ENCODE measurements at places on chromosomes 7 and 10. TPM values are rescaled to one million over a fixed set of nuclear protein-coding genes. Genes with fewer than 3 reads are reported as not detected.

Gene C10orf105
- total RNA-seq, result not detected

DNA sequence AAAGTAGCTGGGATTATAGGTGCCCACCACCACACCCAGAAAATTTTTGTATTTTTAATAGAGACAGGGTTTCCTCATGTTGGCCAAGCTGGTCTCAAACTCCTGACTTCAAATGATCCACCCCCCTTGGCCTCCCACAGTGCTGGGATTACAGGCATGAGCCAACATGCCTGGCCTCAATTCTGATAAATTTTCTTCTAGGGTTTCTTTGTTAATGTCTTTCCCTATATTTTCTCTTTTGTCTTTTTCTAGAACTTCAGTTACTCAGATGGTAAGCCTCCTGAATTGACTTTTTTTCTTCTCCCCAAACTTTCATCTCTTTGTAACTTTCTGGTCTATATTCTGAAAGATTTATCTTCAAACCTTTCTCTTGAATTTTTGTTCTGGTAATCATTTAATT, 12.7 kb upstream of the SMURF1 start:
- ATAC-seq, result no peak

DNA sequence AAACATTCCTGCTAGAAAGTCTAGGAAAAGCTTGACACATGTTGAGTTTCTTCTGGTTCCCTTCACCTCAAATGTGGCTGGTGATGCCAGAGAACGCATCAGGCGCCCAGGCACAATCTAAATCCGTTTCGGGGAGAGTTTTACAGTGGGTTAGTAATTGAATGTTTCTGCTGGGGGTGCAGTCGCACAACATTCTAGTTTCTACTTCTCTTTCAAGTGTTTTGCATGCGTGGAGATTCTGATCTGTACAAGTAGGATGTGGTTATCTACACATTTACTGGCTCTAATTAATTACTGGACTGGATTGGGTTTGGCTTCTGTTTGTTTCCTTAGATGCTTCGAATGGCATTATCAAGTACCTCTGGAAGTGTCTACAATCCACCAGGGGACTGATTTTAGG, 173.8 kb downstream of the TMEM26 start:
- no peak for ATAC-seq

DNA sequence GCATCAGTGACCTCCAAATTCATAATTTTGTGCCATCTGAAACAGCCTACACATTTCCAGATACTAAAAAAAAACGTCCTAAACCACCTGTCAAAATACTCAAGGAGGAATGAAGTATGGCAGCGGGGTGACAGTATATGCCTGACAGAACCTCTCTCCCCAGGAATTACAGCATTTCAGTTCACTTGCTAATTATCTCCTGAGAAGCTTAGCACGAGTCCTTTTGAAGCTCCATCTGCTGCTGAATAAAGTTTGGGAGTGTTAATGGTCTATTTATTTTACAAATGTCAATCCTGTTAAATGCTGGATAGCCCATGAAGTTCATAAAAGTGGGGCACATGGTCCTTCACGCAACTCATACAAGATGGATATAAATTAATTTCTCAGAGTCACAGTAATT, 29.4 kb upstream of the ANLN start:
- no peak for ATAC-seq

Gene MLXIPL
- total RNA-seq, result 19.7 TPM

DNA sequence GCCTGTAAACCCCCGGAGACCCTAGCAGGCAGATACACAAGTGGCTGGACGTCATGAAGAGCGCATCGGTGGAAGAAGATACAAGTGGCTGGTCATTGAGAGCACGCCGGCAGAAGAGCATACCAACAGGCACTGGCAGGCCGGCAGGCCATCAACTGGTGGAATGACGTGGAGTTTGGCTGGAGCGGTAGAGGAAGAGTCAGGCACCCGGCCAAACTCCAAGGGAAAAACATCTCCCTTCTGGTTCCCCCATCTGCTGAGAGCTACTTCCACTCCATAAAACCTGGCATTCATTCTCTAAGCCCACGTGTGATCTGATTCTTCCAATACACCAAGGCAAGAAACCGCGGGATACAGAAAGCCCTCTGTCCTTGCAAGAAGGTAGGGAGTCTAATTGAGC, 113.4 kb upstream of the NPSR1 start:
- ATAC-seq, result no peak

Gene CALHM3
- total RNA-seq, result not detected

DNA sequence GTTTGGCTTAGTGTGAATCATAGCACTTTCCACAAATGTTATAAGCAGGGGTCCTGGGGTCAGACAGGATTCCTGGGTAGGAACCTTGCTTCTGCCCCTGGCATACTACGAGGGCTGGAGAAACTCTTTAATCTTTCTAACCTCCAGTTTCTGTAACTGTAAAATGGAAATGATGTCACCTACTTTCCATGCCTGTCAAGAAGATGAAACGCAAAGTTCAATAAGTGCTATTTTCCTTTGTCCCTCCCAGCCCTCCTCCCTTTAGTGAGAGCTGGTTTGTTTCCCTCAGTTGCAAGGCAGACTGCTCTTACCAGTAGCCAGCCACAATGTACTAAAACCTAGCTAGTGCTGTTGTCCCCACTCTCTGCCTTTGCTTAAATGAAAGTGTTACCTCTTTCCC, 117.1 kb upstream of the HPS1 start:
- ATAC-seq, result no peak

GRCh38 chr10:125064681-125065492, 95.5 kb downstream of the CTBP2 start:
- ATAC-seq, result no peak

DNA sequence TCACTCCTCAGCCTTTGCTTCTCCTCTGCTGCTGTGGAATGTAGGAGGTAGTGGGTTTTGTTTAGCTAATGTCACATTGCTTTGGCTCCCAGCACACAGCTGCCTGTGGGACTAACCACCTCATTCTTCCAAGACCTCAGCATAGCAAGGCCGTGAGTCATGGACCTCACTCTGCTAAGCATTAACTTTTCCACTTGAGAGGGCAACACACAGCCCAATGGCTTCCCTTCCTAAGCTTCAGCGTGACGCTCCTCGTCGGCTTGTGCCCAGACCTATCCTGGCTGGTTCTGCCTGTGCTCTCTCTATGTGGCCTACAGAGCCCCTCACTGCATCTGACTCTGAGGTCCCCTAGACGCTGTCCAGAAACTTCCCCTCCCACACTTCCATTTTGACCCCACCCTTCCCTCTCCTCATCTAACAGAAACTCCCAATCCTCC, 23.3 kb downstream of the MYOF start:
- ATAC-seq, result peak; percentile 96

DNA sequence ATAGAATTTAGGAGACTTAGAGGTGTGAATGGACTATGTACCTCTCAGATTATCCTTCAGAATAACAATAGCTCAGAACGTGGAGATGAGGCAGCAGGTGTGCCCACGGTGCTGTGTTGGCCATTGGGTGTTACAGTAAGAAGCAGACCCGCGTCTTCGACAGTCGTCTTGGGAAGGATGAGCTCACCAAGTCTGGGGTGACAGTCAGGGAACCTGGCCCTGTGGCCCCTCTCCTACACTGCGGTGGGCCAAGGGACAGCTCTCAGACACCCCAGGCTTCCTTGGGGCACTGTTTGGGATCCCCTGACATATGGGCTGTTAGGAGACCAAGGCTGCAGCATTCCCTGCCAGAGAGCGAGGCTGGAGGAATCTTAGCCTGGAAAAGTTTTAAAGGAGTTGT, 88.5 kb downstream of the ACTR3B start:
- ATAC-seq, result no peak

Gene SLC26A3
- total RNA-seq, result 0.81 TPM

Gene FAM237B
- total RNA-seq, result not detected

Gene ARHGEF5
- total RNA-seq, result 7.1 TPM

DNA sequence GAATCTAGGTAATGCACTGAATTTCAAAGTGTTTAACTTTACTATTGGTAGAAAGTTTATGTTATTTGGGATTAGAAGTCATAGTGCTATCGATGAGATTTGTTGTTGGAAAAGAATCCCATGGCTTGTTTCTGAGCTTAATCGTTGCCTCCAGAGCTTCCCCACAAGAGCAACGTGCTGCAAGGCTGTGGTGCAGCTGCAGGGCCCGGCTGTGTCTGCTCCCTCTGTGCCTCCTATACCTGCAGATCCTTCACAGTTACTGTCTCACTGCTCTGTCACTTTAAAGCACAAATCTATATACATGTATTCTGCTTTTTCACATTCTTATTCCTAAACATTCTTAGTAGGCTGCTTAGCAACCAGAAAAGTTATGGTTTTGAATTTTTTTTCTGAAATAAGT, 826.6 kb upstream of the COBL start:
- no peak for ATAC-seq

DNA sequence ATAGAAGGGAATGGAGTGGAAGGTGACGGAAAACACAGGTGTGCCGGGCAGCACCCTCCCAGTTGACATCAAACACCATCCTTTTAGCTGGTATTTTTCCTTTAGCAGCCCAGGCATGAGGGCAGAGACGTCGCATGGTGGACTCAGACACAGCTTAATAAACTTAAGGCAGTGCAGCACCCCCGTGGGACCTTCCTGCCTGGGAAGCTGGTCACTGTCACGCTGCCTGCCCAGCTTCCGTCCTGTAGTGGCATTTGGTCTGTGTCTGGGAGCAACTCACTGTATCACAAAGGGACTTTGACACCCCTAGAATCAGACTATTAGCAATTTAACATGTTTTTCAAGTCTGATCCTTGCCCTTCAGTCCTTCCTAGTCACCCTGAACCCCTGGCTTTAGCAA, 35.8 kb downstream of the IL15RA start:
- no peak for ATAC-seq

Gene HUS1
- 24.5 TPM for total RNA-seq

DNA sequence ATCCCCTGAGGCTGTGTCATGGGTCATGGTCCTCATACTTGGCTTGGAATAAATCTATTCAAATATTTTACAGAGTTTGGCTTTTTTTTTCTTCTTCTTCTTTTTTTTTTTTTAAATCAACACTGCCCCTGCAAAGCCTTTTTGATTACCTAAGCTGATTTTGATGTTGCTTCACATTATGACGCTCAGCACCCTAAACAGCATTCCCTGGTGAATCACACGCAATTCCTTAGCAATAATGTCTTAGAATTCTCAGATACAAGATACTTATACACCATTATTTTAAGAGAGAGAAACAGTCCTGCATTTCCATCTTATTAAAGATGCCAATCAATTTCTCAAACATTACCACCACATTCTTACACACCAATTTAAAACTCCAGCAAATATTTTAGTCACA, 323.7 kb upstream of the IGFBP3 start:
- ATAC-seq, result no peak

DNA sequence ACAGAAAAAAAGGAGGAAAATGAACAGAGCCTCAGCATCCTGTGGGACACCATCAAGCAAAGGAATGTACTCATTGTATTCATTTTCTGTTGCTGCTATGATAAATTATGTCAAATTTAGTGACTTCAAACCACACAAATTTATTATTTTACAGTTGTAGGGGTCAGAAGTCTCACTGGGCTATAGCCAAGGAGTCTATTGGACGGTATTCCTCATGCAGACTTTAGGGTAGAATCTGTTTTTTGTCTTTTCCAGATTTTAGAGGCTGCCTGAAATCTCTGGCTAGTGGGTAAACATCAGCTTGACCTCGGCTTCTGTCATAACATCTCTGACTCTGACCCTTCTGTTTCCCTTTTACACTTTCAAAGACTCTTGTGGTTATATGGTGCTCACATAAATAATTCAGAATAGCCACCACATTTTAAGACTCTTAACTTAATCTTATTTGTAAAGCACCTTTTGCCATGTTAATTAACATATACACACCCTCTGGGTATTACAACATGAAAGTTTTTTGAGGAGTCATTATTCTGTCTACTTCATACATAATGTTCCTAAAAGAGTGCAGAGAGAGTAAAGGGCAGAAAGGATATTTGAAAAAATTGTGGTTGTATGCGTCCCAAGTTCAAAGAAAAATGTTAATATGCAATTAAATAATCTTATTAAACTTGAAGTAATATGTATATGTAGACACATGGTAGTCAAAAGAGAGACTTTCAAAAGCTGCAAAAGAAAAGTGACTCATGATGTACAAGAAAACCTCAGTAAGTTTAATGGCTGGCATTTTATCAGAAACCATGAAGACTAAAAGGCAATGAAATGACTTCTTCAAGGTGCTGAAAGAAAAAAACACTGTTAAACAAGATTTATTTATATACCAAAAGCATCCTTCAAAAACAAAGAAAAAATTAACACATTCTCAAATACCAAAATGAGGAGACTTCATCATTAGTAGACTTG, 70.8 kb upstream of the MEOX2 start:
- ATAC-seq, result no peak

DNA sequence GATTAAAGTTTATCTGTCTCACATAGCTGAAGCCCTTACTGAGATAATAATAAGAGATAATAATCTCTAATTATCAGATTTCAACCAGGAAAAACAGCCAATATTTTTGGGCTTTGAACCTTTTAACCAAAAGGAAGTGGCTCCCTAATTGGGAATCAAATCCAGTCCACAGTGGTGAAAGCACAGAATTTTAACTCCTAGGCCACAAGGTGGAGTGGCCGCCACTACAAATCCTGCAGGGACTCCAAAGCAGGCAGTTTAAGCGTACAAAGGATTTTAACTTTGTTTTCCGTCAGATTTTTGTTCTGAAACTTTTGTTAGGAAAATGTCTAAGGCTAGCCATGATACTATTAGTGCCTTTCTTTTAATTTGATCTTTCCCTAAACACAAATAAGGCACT, 99.6 kb upstream of the CCNY start:
- ATAC-seq, result no peak

Gene GNAI1
- total RNA-seq, result 113 TPM

- ATAC-seq, result peak; percentile 94
Measured at GRCh38 chr10:77970869-77971803, 44.6 kb upstream of the DLG5 start.

DNA sequence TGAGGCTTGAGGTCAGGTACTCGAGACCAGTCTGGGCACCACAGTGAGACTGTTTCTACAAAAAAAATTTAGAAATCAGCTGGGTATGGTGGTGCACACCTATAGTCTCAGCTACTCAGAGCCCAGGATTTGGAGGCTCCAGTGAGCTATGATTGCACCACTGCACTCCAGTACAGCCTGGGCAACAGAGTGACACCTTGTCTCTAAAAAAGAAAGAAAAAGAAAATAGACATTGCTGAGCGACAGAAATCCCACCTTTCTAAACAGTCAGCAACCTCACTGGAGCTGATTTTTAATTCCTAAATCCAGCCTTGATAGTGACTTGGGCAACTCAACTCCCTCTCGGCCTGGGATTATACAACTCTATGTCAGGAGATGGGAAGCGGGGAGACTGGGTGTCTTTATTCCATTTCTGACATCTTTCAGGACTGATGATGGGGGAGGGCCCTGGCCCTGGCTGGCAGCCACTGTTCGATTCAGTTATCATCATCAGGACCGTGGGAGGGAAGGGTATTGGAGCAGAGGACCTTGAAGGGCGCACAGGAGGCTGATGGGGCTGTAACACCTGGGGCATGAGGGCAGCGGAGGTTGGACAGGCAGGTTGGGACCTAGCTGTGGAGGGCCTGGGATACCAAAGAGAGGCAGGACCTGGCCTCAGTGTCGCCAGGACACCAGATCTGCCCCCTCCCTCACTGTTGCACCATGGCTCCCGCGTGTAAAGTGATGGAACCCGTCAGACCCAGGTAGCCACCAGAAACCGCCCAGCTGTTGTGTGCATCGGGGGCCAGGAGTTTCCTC, 14.7 kb downstream of the HSPB1 start:
- ATAC-seq, result peak; percentile 0

GRCh38 chr10:115831016-115831415, 442.0 kb downstream of the GFRA1 start:
- ATAC-seq, result no peak

- ATAC-seq, result no peak
Measured at GRCh38 chr7:98174334-98175259, 36.6 kb upstream of the BHLHA15 start.

Data from gastroesophageal sphincter (tissue), 4 donors.